ENCODE measurements at places on chromosomes 7 and 10.

- no peak for DNase-seq
Observed at GRCh38 chr10:124508070-124508667, 46.5 kb downstream of the LHPP start.

DNA sequence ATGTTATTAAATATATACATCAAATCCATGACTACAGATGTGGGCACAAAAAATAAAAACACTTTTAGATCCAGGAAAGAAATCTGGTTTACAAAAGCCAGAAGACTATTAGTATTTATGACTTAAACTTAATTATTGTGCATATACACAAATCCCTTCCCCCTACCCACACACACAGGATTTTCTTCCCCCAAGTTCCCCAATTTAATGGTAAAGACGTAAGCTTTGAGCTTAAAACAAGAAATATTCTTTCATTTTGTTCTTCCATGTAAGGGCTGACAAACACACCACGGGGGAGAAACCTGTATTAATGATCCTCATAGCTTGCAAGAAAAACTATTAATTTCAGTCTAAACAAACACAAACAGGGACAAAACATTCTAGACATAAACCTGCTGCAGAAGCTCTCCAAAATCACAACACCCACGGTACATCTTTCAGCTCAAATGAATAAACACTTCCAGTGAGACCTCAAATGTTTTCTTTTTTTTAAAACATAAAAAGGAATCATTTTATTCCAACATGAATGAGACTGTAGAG is 28.5 kb downstream of the OSBPL3 start:
- no peak for DNase-seq

GRCh38 chr10:101285519-101286070 is 56.3 kb upstream of the LBX1 start:
- DNase-seq, result no peak

- no peak for DNase-seq
Observed at GRCh38 chr7:97851683-97852082, 20.5 kb downstream of the ASNS start.

DNA sequence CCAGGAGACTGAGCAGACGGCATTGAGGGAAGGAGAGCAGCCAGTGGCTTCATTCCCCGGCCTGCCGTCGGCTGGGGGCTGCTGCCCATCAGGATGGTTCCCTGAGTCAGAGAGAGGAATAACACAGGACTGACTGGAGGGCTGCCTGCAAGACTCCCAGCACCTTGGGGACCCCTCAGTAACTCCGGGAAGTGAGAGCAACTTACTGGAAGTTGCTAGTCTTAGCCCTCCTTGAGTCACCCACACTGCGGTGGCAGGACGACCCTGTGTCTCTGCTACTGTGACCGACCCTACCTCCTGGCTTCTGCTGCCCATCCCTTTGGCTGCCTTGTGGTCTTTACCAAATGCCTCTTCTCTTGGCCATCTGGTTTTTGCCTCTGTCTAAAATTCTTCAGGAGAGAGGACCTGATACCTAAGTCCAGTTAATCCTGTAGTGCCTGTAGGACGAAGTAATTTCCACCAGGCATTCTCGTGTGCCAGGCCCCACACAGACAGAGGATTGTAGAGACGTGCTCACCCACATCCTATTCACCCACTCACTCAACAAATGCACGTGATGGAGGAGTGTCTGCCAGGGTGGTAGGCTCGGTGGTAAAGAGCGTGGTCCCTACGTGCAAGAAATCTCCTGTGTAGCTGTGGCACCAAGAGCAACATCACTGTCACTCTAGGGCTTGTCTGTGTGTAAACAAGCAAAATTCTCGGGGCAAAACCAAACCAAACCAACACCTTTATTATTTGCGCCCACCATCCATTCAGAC is 156.5 kb downstream of the PRKCQ start:
- no peak for DNase-seq

DNA sequence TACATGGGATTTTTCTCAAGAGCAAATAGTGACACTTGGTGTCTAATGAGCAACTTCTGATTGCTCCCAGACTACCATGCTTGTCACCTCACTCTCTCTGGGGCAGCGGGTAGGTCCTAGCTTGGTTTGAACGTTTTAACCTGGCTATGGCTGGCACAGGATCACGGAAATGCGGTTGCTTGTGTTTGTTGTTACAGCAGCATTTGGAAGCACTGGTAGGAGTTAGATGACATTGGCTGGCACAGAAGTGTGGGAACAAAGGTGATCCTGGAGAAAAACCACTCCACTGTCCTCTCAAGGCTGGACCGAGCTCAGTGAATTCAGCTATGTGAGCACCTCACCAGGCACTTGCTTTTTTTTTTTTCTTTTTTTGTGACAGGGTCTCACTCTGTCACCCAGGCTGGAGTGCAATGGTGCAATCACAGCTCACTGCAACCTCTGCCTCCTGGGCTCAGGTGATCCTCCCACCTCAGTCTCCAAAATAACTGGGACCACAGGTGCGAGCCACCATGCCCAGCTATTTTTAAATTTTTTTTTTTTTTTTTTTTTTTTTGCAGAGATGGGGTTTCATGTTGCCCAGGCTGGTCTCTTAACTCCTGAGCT is 3.5 kb upstream of the PFKFB3 start:
- DNase-seq, result no peak

- DNase-seq, result no peak
Observed at GRCh38 chr10:31650010-31650409, 278.6 kb downstream of the ARHGAP12 start.

DNA sequence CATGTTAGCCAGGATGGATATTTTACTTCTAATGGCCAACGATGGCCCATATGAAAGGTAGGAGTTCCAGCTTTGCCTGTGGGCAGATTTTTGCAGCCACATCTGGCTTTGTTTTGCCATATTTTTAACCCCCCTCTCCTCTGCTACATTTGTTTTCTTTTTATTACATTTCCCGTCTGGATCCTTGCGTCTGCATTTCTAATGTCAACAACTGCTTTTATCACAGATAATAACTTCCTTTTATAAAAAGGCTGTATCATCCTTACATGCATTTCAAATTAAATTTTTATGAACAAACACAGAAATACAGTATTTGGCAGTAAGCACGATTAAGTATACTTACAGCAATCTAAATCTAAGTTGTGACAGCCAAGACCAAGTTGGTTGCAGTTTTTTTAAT is 156.0 kb downstream of the BAMBI start:
- no peak for DNase-seq

DNA sequence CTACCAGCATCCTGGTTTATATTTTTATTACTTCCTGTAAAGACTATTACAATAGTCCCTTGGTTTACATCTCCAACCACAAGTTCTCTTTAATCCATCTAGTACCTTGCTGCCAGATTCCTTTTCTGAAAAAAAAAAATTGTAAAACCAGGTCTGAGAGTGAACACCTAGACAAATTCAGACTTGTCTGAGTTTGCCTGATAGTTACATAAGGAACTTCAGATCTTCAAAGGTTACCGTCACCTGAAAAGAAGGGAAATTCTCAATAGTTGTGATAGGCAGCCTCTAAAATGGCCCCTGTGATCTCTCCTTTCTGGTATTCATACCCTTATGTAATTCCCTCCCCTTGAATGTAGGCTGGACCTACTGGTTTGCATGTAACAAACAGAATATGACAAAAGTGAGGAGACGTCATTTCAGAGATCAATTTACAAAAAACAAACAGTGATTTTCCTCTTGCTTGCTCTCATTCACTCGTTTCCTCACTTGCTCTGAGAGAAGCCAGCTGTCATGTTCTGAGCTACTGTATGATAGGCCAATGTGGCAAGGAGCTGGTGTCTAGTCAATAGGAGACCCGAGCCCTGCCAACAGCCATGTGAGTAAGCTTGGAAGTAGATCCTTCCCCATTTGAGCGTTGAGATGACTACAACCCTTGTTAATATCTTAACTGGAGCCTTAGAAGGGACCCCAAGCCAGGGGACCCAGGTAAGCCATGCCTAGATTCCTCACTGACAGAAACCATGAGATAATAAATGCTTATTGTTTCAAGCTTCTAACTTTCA is 110.9 kb upstream of the LSM8 start:
- DNase-seq, result no peak

DNA sequence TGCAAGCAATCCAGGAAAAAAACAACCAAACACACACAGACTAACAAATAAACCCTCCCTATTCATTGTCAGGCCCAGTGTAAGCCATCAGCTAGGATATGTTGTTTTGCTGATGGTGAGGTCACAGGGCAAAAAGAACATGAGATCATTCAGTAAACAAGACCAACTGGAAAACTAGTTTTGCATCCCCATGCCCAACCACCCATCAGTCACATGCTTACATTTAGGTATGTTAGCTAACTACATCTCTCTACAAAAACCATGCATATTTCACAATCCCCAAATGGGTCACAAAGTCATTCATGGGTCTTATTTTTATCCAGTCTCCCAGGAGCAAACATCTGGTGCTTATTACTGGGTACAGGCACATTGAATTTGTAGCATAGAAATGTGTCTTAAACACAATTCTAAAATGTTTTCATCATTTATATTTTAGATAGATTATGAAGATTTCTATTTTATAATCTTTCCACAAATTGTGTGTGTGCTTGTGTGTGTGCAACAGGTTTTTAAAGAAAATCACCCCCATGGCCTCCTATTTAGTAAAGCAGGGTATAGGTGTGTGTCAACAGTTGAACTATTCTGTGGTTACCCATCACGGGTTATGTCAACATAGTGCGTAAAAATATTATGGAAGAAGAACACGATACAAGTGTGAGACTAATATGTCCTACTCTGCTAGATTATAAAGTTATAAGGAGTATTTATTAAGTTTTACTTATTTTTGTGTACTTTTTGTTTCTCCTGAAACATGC is 103.8 kb upstream of the AKR1E2 start:
- no peak for DNase-seq

DNA sequence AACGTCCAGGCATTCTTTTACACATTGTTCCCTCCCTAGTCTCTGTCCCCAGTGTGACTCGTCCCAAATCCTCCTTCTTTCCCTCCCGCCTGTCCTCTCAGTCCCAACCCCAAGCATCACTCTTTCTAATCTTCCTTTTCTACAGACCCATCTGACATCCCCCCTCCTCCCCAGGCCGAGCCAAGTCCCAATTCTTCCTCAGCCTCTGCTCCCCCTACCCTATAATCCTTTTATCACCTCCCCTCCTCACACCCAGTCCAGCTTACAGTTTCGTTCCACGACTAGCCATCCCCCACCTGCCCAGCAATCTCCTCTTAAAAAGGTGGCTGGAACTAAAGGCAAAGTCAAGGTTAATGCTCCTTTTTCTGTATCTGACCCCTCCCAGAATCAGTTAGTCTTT is 95.1 kb downstream of the MACC1 start:
- no peak for DNase-seq

GRCh38 chr10:855671-856070 is 75.8 kb downstream of the LARP4B start:
- DNase-seq, result no peak

- DNase-seq, result no peak
Observed at GRCh38 chr7:91533996-91534395, 269.8 kb downstream of the FZD1 start.

- DNase-seq, result no peak
Observed at GRCh38 chr10:17067376-17068264, 62.0 kb downstream of the CUBN start.

- no peak for DNase-seq
Observed at GRCh38 chr7:50406935-50407334, 43.2 kb downstream of the FIGNL1 start.

GRCh38 chr7:43141091-43141490 is 28.6 kb downstream of the HECW1 start:
- no peak for DNase-seq

GRCh38 chr10:128062881-128063563 is 63.2 kb downstream of the MKI67 start:
- DNase-seq, result peak; percentile 41

GRCh38 chr7:121192834-121193233 is 136.0 kb upstream of the WNT16 start:
- DNase-seq, result no peak

- no peak for DNase-seq
Observed at GRCh38 chr10:118462401-118462800, 120.3 kb upstream of the FAM204A start.

DNA sequence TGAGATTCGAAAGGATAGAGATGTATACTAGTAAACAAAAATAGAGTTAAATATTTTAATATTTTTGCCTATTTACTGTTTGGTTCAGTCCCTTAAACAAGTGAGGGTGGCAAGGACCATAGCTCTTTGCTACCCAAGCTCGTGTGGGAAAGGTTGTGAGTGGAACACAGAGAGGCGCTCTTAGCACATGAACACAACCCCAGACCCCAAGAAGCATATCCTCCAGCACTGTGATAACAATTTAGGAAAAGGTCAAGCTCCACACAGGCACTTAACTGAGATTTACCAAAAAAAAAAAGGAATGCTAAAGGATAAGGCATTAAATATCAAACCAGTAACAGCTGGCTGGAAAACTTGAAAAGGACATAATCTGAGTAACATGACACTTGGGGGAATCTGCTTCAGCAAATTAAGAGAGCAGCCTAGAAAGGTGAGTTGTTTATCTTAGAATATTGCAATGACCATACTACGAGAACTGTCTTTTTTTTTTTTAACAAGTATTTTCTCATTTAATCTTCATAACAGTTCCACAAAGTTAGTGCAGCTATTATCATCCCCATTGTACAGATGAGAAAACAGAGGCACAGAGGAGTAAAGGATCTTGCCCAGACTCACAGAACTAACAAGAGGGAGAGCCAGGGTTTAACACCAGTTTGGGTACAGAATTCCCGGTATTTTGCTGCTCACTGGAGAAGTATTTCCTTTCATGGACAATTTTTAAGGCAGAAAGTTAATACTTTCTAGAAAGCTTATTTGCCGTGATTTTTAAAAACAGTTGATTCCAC is 303.5 kb upstream of the AOAH start:
- no peak for DNase-seq

GRCh38 chr7:112189691-112190090 is 16.5 kb downstream of the DOCK4 start:
- no peak for DNase-seq

- no peak for DNase-seq
Observed at GRCh38 chr10:6514180-6514579, 65.9 kb downstream of the PRKCQ start.

GRCh38 chr10:688312-689120 is 952 bp downstream of the DIP2C start:
- no peak for DNase-seq

GRCh38 chr10:107856047-107856315 is 691.5 kb upstream of the SORCS1 start:
- no peak for DNase-seq

DNA sequence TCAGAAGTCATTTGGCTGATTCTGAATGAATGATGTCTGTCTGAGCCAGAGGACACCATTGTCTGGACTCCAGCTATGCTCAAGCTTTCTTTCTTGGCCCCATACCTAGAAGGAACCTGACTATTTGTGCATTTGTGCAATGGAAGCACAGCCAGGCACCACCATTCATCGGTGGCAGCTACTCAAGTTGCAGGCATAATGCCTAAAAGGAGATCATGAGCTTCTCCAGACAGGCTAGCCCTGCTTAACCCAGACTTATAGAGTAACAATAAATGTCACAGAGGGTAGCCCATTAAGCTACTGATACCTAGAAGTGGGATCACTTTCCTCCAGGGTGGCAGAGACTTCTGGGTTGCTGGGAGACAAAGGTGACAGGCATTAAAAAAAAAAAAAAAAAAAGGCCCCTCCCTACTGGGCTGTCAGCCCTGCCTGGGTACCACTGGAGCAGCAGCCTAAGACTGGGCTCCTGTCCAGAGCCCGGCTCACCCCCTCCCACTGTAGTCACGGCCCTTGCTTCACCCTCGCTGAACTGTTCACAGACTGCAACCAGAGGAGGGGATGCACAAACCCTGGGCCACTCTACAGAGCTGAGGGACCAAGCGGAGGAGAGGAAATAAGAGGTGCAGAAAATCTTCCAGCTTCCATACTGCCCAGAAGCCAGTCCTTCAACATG is 75.4 kb upstream of the ATP6V0A4 start:
- no peak for DNase-seq

GRCh38 chr10:74047304-74047703 is 49.4 kb downstream of the VCL start:
- no peak for DNase-seq
